ENCODE measurements at places on chromosomes 1 and 21.

GRCh38 chr1:85195703-85196102 is 5.1 kb downstream of the SYDE2 start:
- DNase-seq, result no peak

DNA sequence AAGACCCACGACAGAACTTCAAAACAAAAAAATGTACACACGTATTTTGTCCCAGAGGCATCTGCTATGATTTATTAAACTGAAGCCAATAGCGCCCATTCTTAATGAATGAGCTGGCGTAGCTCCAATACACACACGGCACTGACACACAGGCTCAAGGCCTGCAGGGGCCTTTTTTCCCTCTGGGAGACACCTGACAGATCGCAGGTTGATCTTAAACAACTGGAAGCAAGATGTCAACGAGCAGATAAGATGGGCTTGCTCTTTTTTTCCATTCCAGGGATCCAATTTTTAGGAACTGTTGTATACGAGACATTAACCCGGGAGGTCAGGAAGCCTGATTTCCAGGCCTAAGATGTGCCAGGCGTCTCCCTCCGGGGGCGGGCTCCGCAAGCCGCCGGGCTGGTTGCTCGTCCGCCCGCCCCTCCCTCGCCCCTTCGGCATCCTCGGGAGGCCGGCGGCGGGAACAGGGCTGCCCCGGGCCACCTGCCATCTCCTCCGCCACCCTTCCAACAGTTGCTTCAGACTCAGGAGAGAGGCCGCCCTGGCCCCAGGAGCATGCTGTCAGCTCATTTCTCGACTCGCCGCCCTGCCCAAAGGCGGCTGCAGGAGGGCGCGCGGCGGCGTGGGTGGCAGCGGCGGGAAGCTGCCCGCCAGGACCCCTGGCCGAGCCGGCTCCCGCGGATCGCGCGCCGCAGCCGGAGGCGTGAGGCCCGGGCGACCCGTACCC is 735 bp downstream of the TTC13 start:
- peak; percentile 25 for DNase-seq

DNA sequence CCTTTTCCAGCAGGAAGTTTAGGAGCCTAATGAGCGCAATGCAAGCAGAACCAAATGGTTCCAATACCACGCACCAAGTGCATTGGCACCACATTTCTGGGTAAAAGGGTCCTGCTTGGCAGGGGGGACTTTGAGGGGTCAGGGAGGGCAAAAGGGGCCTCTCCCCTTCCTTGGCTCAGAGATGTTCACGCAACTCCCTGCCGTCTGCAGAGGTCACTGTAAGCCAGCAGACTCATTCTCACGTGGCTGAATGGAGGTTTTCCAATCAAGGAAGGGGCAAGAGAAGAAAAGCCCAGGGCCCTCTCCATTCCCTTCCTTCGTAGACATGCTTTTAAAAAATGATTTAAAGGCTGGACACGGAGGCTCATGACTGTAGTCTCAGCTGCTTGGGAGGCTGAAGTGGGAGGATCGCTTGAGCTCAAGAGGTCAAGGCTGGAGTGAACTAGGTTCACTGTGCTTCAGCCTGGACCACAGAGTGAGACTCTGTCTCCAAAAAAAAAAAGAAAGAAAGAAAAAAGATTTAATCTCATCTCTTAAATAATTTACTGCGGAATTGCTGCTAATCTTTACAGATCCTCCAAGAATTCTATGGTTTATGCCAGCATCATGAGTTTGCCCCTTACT is 80.3 kb downstream of the RUNX3 start:
- peak; percentile 61 for DNase-seq

- DNase-seq, result no peak
These were observed 117.0 kb downstream of the NAV1 start for GRCh38 chr1:201655910-201656309.

DNA sequence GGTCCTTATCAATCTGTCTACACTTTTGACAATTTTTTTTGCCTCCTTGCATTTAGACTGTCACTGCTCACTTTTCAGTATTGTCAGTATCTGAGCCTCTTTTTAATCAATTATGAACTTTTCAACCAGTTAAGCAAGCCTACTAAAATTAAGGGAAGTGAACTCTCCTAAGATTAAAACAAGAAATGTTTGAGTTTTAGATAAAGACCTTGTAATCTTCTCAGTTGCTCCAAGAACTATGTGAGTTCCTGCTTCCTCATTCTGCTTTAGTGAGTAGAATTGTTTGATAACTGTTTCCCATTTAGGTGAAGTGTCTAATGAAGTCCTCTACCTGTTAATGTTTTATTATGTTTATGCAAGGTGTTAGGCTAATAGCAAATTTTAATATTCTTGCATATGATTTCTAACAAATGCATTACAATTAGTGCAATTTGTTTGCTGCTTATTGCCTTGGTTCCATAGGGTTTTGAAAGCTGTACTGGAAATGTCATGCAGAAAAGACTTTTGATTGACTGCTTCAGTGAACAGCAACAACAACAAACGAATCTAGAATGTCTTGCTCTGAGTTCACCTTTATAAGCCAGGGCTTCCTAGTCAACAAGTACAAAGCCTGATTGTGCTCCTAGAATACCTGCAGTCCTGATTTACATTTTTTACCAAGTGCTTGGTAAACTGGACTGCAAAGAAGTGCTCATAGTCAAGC is 40.9 kb downstream of the PLA2G4A start:
- DNase-seq, result no peak

- no peak for DNase-seq
These were observed 3.1 kb downstream of the ARHGEF10L start for GRCh38 chr1:17542645-17543044.

DNA sequence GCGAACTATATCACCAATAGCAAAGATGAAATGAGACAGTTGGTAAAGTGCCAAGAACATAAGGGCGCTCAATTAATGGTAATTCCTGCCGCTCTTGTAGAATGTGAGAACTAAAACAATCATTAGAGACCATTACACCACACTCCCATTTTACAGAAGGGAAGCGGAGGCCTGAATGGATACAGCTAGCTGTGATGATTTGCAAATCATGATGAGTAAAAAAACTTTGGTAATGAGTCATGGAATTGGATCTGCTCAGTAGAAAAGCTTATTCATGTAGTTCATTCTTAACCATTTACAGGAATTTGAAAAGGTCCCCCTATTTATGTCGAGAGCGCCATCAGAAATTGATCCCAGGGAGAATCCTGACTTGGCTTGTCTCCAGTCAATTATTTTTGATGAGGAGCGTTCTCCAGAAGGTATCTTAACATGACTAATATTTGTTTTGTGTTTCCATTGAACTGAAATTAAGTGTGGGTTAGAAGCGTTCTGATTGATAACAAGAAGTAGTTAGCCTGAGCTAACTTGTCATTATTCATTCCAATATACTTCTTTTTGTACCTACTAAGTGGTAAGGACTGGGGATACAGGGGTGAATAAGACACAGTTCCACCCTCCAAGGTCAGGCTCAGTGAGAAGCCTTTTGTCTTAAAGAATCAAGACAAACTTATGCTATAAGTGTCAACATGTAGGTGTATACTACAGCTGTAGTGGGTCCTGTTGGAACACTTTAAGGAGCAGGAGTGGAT is 812 bp downstream of the TTC4 start:
- DNase-seq, result no peak

GRCh38 chr1:221240690-221241089 is 361.4 kb downstream of the HLX start:
- DNase-seq, result no peak

- DNase-seq, result no peak
These were observed 11.7 kb upstream of the PLEKHO1 start for GRCh38 chr1:150138044-150138443.

GRCh38 chr21:42088658-42089057 is 17.5 kb downstream of the UMODL1 start:
- no peak for DNase-seq

GRCh38 chr1:219041141-219041540 is 132.5 kb upstream of the LYPLAL1 start:
- DNase-seq, result no peak

- DNase-seq, result no peak
These were observed 52.0 kb downstream of the PRDX6 start for GRCh38 chr1:173529106-173529505.

- no peak for DNase-seq
These were observed 37.7 kb downstream of the SYCP1 start for GRCh38 chr1:114892194-114892918.

Measured in lung (tissue), 17 donors.